Activated CD4-positive, alpha-beta T cell treated with anti-CD3 and anti-CD28 coated beads, Interleukin-2, Interleukin-6, amounts not matched to agents 100 ng/mL and 50 ng/mL, durations not matched to agents 16 hours and 8 hours (primary cell): ENCODE measurements at places on chromosomes 6 and 20.
A peak's percentile ranks its signal among the peaks of the same experiment; 100 is the strongest.

- no peak for DNase-seq
Measured at GRCh38 chr6:15608396-15608795, 54.4 kb downstream of the DTNBP1 start.

GRCh38 chr6:77466055-77466450 is 2.8 kb upstream of the HTR1B start:
- DNase-seq: peak; percentile 39

GRCh38 chr6:17269840-17270239 is 11.3 kb upstream of the RBM24 start:
- DNase-seq: no peak

DNA sequence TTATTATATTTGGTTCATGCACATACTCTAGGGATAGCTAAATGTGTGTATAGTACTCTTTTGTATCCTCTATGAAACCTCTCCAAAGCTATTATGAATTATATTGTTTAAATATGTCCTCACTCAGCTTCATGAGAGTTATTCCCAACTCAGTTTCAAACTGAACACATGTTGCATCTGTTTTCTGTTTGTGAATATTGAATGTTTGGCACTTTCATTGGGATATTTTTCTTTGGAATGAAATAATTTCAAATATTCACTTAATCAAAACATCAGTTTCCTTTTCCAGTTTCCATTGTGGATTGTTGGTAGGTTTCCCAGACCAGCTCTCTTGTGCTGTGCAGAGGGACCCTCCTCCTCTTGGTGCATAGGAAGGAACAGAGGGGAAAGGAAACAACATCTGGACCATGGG is 46.6 kb downstream of the HDAC2 start:
- DNase-seq: no peak

DNA sequence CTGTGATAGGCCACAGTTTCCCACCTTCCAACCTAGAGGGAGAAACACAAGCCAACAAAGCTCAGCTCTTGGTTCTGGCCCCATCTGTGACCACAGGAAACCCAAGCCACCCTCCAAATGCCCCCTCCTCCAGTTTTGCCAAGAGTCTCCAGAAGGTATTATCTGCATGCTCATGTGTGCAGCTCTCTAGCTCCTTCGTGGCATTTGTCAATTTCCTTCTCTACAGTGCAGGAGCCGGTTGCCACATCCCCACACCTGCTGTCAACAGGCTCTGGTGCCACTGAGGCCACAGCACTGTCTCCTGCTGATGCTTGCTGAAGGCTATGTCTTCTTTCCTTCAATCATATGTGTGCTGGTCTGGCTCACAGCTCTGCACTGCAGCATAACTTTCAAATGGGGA is 177.2 kb downstream of the CLIC5 start:
- no peak for DNase-seq
